ENCODE measurements at places on chromosomes 16 and 17. TPM values are rescaled to one million over a fixed set of nuclear protein-coding genes. Genes with fewer than 3 reads are reported as not detected.

GRCh38 chr17:40813804-40814203 is 8.6 kb downstream of the KRT10 start:
- peak; percentile 17 for DNase-seq

DNA sequence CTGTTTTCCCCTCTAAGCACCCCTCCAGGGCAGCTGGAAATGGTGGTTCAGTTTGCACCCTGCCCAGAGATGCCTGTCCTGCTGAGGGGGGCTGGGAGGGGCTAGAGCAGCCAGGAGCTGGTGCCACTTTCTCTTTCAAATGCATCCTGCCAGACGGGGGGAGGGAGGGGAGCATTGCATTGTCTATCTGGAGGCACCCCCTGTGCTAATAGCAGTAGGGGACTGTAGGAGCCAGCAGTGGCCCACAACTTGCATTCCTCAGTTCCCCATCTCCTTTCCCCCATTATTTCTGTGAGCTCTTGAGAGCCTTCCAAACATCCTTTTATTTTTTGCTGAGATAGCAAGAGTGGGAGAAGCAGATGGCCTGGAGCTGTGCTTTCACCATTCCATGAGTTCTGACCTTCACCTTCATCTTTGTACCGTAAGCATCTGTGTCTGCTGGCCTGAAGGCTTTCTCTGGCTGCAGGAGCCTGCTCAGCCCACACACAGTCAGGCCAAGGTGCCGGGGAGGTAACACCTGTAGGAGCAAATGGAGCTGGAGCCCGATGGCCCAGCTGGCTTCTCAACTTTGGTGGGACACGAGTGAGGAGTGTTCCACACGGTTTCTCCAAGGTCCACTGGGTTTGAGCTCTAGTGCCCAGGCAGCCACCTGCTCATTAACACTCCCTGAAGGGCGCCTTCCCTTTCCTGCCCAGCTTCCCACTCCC is 5.2 kb downstream of the WFDC1 start:
- no peak for DNase-seq

DNA sequence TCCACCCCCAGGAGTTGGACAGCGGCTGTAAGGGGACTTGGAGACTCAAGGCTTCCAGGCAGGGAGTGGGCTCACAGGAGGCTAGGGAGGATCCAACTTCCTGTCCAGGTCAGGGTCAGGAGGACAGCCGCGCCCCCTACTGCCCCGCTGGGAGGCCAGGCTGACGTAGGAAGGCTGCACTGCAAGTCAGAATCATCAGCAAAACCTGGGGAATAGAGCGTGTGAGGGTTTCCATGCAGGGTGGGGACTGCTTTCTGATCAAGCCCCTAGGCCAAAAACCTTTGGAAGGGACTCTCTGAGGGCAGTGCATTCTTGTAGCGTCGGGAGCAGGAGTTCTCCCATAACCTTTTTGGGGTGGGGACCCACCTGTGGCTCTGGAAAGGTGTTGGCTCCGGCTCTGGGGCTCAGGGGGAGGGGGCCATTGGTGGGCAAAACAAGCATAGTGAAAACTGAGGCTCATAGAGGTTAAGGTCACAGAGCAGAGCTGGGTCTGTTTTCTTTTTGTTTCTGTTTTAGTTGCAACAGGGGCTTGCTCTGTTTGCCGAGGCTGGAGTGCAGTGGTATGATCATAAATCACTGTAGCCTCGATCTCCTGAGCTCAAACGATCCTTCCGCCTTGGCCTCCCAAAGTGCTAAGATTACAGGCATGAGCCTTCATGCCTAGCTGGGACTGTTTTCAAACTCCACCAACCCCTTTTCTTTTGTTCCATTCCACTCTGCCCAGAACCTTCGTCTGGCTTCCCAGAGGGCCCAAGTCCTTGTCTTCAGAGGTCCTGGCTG is 22.1 kb downstream of the RAI1 start:
- DNase-seq, result no peak

GRCh38 chr17:27532269-27533263 is 76.3 kb downstream of the KSR1 start:
- DNase-seq, result no peak

MMP28 gene
- total RNA-seq, result not detected

- DNase-seq, result no peak
Observed at GRCh38 chr16:86289304-86289703, 221.0 kb upstream of the FOXF1 start.

CTF1 gene
- 4.8 TPM for total RNA-seq

GRCh38 chr17:73307130-73307529 is 4.7 kb downstream of the CDC42EP4 start:
- no peak for DNase-seq

DNA sequence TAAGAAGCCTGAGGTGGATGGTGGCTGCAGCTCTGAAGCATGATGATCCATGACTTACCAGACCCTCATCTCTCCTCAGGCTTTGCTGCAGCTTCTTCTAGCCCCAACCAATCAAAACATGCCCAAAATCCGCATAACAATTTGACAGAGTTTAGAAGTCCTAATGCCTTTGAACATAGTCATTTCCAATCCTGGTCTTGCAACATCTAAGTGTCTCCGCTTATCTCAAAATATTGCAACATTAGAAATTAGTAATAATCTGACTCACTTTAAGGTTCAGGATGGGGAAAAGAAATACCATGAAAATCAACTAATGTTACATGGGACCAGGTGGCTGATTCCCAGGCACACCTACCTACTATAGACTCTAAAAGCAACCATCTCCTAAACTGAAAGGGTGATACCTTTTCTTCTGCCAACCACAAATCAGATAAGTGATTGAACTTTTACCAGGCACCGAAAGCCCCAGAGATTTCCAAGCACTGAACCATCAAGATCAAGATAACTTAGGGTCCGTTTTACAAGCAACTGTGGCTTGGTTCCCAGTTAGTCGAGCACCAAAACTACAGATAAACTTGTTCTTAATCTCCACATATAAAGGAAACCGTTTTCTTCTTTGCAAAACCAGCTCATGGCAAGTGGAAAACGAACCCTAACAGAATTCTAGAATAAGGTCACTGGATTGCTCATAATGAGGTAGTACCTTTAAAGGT is 14.0 kb downstream of the ERN1 start:
- peak; percentile 91 for DNase-seq

PYDC1 gene
- not detected for total RNA-seq

- no peak for DNase-seq
Observed at GRCh38 chr16:65984296-65984695, 382.2 kb upstream of the CDH5 start.

- DNase-seq, result no peak
Observed at GRCh38 chr16:80085606-80086005, 455.2 kb upstream of the DYNLRB2 start.

MGAT5B gene
- total RNA-seq, result 0.11 TPM

- no peak for DNase-seq
Observed at GRCh38 chr16:11576427-11577289, 10.1 kb downstream of the LITAF start.

GRCh38 chr16:11990702-11991390 is 14.3 kb downstream of the SNX29 start:
- no peak for DNase-seq

GRCh38 chr16:51569203-51569931 is 418.3 kb upstream of the SALL1 start:
- peak; percentile 52 for DNase-seq

DNA sequence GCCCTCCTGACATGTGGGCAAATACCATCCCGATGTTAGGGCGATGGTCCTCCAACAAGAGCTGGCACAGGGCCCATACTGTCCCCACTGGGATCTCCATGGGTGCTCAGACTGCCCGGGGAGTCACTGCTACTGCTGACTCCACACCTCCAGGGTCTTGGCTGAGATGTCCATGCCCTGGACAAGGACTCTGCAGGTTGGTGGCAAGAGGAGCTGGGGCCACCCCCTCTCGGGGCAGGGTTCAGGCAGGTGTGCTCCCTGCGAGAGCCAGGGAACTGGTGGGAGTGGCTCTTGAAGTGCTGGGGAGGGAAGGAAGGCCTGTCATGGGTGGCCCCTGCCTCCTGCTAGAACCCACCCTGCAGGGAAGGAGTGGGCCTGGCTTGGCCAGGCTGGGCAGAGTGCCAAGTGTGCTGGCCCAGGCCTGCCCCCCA is 6.4 kb downstream of the CASKIN2 start:
- DNase-seq, result no peak

DNA sequence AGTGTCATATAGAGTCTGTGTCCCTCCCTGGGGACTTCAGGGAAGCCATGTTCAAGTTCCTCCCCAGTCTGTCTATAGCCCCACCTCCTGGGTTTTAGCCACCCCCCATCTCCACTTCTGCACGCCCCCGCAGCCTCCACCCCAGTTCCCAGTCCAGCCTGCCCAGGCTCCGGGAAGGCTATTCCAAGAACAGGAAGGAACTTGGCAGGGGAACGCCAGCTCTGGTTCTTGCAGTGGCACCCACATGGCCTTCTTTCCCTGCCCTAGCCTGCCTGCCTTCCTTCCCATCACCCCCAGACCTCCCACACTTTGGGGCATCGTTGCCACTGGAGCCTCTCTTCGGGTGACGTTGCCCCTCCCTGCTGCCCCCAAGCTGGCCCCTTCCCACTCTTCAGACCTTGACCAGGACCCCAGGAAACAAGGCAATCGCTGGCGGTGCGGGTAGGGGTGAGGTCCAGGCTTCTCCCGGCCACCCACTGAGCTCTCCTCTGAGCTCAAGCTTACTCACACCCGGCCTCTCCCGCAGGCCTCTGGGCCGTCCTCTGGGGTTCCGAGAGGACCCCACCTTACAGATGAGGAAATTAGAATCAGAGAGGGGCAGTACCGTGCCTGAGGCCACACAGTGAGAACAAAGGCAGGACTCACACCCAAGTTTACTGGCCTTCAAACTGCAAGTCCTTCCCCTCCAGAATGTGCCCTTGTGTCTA is 9.2 kb upstream of the CES4A start:
- peak; percentile 66 for DNase-seq

SCGB1C2 gene
- not detected for total RNA-seq

- peak; percentile 46 for DNase-seq
Observed at GRCh38 chr16:66878067-66878466, 2.2 kb upstream of the PDP2 start.

- DNase-seq, result peak; percentile 55
Observed at GRCh38 chr17:57557834-57558681, 187.0 kb downstream of the CCDC182 start.

DNA sequence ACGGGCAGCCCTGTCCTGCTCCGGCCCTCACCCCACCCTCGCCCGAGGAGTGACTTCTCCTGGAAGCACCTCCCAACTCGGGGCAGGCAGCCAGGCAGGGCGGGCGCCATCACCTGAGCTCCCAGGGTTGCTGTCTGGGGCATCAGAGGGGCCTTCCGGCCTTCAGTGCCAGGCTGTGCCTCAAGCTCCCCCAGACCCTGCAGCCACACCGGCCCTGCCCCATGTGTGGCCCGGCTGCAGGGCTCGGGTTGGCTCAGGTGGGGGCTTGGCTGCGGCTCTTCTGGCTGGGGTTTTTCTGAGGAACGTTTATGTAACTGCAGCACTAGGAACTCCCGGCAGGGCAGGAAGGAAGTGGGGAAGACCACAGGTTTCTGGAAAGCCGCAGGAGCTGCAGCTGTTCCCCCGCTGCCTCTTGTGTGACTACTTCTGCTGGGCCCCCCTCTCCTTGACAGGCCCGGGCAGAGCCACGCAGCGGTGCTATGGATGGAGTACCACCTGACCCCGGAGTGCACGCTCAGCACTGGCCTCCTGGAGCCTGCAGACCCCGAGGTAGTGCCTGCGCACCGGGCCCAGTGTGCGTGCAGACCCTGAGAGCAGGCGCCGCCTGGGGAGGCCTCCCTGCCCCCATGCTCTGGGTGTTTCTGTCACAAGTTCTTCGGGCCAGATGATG is 45.6 kb downstream of the PRMT7 start:
- no peak for DNase-seq

DNA sequence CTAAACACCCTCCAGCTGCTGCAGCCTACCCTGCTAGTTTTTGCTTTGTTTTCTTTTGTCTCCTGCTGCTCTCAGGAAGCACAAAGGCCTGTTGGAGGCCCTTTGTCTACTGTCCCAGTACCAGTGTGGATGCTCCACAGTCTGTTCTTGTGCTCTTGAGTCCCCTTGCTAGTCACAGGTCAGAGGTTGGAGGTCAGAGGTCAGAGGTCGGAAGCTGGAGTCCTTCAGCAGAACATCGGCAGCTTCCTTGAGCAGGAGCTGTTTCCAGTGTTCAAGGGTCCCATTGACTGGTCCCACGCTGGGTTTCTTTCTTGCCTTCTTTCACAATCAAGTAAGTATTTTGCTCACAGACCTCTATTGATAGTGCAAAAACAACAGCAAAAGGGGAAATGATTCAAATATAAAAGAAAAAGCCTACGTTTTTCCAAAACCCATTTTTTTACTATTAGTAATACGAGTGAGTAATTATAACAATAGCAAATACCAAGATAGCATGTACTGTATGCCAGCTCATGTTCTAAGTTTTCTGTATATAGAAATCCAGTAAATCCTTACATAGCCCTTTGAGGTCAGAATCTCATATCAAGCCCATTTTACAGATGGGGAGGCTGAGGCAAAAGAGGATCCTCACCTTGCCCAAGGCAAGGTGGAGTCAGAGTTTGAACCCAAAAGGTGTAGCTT is 10.9 kb upstream of the IL34 start:
- peak; percentile 88 for DNase-seq

GNG13 gene
- total RNA-seq, result not detected

WNK4 gene
- total RNA-seq, result 3.4 TPM

GRCh38 chr16:9139965-9140364 is 48.5 kb downstream of the HAPSTR1 start:
- peak; percentile 56 for DNase-seq

DNA sequence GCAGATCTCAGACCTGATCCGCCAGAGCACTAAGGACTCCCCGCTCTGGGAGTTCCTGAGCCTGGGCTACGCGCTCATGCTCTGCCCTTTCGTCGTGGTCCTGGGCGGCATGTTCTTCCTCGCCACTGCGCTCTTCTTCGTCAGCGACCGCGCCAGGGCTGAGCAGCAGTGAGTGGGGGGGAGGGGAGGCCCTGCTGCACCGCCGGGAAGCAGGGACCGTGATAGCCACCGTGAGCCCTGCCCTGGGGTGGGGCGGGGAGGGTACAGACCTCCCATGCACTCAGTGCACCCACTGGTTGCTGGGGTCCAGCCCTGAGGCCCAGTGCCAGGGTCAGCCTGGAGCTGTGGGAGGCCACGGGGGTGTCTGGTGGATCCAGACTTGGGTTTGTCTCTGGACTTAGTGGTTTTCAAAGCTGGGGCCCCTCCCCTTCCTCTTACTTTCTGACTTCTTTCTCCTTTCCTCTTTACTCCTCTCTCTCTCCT is 18.9 kb downstream of the MYBBP1A start:
- DNase-seq, result peak; percentile 39

CCL8 gene
- not detected for total RNA-seq

IL21R gene
- 0.76 TPM for total RNA-seq

DNA sequence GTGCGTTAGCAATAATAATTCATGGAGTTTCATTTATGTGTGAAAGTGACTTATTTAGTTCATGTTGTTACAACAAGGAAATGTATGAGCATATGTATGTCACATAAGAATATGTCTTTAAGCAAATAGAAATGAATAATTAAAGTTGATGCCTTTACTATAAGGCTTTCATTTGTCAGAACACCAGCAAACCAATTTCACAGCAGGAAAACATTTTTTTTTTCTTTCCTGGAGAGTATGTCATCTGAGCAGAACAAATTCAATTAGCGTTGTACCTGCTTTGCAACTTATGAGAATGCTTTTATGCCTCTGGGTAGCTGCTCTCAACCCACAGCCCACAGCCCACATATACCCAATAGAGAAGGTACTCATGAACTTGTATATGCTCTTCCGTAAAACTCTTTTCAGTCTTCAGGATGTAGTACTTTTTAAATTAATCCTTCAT is 26.3 kb upstream of the APOH start:
- no peak for DNase-seq

- DNase-seq, result peak; percentile 90
Observed at GRCh38 chr17:76268015-76268749, 3.0 kb downstream of the UBALD2 start.

All from GM23248 (cell line).